A549 treated with Mapracorat at 1 μM for 4 hours (cell line): ENCODE measurements at places on chromosomes 7 and 10. TPM values are rescaled to one million over a fixed set of nuclear protein-coding genes. Genes with fewer than 3 reads are reported as not detected.

The NPTX2 gene
- 0.09 to 0.18 TPM (median 0.14 TPM) in 5 replicates for total RNA-seq

The PTTG1IP2 gene
- total RNA-seq: not detected in 5 replicates

The NMT2 gene
- 21.2 to 26.3 TPM (median 22.7 TPM) in 5 replicates for total RNA-seq

The CDK14 gene
- total RNA-seq: 0.14 to 0.48 TPM (median 0.32 TPM) in 5 replicates

The TRIM74 gene
- 0.21 to 0.90 TPM (median 0.65 TPM) in 5 replicates for total RNA-seq

The ACSL5 gene
- total RNA-seq: 0.13 to 0.27 TPM (median 0.19 TPM) in 5 replicates

The COL26A1 gene
- total RNA-seq: 0.32 to 0.78 TPM (median 0.51 TPM) in 5 replicates

The ODAD2 gene
- 0.14 TPM in 1 of 5 replicates, not detected in the others for total RNA-seq

The COL1A2 gene
- not detected in 5 replicates for total RNA-seq

The ACTL6B gene
- total RNA-seq: not detected in 5 replicates

The CNPY1 gene
- not detected in 5 replicates for total RNA-seq

The SLC16A9 gene
- total RNA-seq: 0.12 to 0.17 TPM (median 0.13 TPM) in 5 replicates

The C7orf25 gene
- total RNA-seq: 1.1 to 2.8 TPM (median 2.0 TPM) in 5 replicates

The ZPBP gene
- total RNA-seq: not detected in 5 replicates
